Mucosa of descending colon (tissue), 3 donors: ENCODE measurements at places on chromosomes 12 and 14. TPM values are rescaled to one million over a fixed set of nuclear protein-coding genes. Genes with fewer than 3 reads are reported as not detected.

Gene SLC6A12
- not detected for total RNA-seq

DNA sequence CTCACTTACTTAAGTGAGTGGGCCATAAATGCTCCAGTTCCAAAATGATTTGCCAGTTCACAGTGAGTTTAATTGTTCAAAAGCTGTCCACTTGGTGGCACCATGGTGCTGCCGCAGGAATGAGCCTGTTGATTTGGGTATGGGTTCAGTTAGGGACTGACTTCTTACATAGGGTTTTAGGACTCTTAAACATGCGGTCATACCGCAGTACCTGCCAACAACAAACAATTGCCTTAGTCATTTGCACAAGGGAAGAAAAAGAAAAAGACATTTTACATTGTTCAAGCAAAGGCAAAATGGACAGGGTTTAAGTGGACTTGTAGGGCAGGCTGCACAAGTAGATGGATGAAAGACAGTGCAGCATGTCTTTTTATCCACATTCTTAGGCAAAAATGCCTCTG is 80.0 kb upstream of the DBX2 start:
- peak; percentile 55 for DNase-seq

- DNase-seq: peak; percentile 88
These were observed at the start of gene C12orf75 for GRCh38 chr12:105330283-105330930. TSS of gene C12orf75 (plus strand) at chr12:105330691. CDS start at chr12:105330892, 201 bp downstream.

DNA sequence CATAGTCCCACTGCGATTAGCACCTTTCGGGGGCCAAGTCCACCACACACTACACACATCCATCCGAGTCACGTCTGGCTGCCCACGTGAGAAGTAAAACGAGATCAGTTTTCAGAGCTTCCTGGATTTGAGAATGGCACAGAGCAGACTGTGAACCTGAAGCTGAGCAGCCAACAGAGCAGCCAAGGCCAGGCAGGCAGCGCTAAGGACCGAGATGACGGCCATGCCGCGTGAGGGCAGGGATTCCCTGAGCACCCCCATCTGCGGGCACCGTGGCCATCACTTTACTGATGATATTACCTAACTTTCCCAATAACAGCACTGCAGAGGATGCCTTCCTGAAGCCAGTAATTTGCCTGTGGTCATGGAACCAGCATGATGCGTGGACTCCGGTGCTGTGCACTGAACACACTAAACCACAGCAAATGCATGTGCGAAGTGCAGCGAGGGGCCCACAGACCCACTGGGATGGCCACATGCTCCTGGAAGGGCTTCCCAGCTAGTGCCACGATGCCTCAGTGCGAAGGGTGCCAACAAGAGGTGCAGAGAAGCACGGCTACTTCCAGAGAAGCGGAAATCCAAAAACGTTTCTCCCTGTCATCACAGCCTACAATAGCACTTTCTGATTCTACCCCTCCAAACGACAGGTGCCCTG is 56.0 kb downstream of the RNF34 start:
- no peak for DNase-seq

- no peak for DNase-seq
These were observed 246.3 kb upstream of the CLEC14A start for GRCh38 chr14:38502239-38502638.

Gene TMEM253
- 20.2 TPM for total RNA-seq

Gene STON2
- 20.7 TPM for total RNA-seq

Gene PLEKHH1
- total RNA-seq: 45.8 TPM

Gene BCL2L14
- 74.4 TPM for total RNA-seq

- DNase-seq: no peak
These were observed 16.6 kb downstream of the SMUG1 start for GRCh38 chr12:54172168-54172567.

- DNase-seq: no peak
These were observed 19.8 kb upstream of the UNC79 start for GRCh38 chr14:93410893-93411292.

GRCh38 chr12:23204933-23205778 is 580.2 kb downstream of the ETNK1 start:
- no peak for DNase-seq

DNA sequence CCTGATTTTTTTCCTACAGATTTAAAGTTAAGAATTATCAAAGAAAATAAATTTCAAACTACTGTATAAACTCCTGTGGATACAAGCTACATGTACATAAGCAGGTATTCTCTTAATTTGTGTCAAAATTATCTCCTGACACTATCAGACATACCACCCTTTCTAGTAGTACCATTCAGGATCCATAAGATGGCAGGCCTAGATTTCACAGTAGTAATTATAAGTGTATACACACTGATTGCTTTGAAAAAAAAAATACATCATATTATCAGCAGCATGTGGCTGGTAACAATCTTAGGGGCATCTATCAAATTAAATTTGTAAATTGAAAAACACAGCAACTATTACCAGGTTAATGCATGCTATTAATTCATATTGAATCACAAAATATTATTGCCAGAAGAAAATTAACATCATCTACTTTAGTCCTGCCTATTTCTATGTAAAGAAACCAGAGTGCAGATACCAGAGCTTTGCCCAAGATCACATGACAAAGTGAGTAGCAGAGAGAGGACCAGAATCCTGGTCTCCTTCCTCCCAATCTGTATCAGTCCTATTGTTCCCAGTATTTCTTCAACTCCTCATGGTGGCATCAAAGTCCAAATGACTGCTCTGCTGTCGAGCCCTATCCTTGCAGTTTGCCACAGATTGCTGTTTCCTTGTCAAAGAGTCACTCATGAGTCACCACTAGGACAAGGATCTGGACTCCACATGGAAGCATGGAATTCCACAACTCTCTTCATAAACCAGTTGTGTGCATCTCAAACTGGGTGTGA is 27.7 kb upstream of the CALM1 start:
- no peak for DNase-seq

- no peak for DNase-seq
These were observed 24.5 kb downstream of the SLC17A8 start for GRCh38 chr12:100381379-100381778.

Gene KRT4
- total RNA-seq: not detected

- no peak for DNase-seq
These were observed 158.8 kb downstream of the TMTC3 start for GRCh38 chr12:88300931-88301330.

DNA sequence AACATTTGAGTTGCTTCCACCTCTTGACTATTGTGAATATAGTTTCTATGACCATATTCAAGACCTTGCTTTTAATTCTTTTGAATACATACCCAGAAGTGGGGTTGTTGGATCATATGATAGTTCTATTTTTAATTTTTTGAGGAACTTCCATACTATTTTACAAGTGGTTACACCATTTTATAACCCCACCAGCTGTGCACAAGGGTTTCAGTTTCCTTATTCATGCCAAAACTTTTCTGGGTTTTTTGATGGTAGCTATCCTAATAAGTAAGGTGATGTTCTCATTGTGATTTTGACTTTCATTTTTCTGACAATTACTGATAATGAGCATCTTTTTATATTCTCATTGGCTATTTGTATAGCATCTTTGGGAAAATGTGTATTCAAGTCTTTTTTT is 109.4 kb upstream of the GARIN2 start:
- DNase-seq: no peak

- DNase-seq: no peak
These were observed 261.4 kb upstream of the TMTC1 start for GRCh38 chr12:30045171-30045570.

GRCh38 chr12:53205747-53206419 is 1.2 kb downstream of the ITGB7 start:
- no peak for DNase-seq

- no peak for DNase-seq
These were observed 354.0 kb downstream of the FLRT2 start for GRCh38 chr14:85883966-85884365.

Gene RBM25
- total RNA-seq: 66.0 TPM

- DNase-seq: no peak
These were observed 114.1 kb upstream of the PRMT8 start for GRCh38 chr12:3376779-3377455.

DNA sequence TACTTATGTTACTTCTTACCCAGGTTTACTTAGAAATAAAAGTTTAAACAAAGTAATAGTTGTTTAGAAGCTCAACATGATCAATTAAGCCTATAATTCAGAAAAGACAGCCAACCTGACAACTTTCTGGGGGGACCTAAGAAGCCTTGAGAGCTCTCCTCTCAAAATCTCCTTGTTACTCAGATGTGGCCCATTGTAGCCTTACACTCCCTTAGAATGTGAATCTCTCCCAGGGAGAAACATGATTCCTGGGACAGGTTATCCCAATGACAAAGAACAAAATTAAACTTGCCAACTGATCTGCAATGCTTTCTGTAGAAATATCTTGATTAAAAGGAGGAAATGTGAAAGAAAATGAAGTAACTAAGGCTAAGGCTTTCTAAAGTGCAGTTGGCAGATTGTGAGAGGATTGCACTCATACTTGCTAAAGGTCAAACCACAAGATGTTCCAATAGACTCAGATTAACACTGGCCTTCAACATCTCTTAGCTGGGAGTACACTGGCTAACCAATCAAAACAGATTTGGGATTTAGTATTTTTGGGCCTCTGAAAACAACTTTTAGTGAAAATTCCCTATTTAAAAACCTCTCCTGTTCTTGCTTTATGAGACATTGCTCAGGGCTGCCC is 72.3 kb upstream of the TMX1 start:
- DNase-seq: no peak

Gene CEBPE
- total RNA-seq: not detected

Gene STYK1
- 19.9 TPM for total RNA-seq

- DNase-seq: no peak
These were observed 232.4 kb downstream of the AKAP6 start for GRCh38 chr14:32561520-32561919.

DNA sequence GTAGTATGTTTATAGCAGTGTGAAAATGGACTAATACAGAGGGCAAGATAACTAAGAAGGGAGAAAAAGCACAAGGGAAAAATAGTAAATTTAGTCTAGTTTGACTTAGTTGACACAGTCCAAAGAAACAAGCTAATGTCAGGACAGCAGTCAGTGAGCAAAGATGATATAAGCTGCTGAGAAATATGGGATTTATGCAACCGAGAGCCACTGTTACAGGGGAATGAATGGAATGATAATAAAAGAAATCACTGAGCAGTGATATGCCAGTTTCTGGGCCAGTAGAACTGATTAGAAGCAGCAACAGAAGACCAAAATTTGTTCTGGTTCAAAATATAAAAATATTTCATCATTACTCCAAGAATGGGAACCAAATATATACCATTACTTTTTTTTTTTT is 60.1 kb downstream of the R3HDM2 start:
- no peak for DNase-seq

Gene FOXM1
- total RNA-seq: 6.3 TPM

DNA sequence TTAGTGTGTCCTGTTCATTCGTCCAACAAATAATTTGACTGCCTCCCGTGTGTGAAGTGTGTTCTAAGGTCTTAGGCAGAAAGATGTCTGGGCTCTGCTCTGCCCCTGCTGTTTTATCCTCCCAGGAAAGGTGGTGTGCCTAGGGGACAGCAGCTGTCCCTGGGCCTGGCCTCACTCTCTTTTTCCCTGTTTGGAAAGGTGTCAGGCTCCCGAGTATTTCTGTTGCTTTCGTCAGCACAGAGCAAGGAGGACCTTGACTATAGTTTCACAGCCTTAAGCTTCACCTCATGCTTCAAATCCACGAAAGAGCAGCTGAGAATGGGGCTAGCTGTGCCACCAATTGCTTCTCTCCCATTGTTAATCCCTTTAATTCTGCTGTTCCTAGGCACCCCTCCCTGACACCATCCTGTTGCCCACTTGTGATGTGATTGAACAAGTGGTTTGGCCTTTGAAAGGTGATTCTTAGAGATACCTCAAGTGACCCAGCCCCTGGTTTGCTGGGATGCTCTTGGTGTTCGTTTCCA is 54.2 kb downstream of the TGFB3 start:
- no peak for DNase-seq

Gene REP15
- 51.1 TPM for total RNA-seq

DNA sequence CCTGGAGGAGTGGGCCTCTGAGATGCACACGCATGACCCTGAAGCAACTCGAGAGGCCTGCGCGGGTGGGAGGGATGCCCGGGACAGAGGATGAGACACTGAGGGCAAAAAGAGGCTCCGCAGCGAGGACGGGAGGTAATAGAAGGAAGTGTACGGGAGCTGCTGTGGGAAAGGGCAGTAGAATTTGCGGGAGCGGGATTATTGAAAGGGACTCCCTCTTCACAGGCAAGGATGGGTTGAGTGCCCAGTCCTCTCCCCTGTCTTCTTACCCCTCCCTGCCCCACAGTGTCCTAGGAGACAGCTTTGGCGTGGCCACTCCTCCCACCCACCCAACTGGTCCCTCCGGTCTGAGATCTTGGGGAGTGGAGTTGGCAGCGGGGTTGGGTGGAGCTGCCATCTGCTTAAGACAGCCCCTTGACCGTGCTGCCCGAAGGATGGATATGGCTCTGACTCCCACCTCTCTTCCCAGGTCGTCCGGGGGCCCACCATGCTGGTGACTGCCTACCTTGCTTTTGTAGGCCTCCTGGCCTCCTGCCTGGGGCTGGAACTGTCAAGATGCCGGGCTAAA is 15.7 kb upstream of the ESPL1 start:
- peak; percentile 65 for DNase-seq

Gene TBX3
- total RNA-seq: 10.8 TPM

Gene CSRP2
- total RNA-seq: 2.5 TPM

DNA sequence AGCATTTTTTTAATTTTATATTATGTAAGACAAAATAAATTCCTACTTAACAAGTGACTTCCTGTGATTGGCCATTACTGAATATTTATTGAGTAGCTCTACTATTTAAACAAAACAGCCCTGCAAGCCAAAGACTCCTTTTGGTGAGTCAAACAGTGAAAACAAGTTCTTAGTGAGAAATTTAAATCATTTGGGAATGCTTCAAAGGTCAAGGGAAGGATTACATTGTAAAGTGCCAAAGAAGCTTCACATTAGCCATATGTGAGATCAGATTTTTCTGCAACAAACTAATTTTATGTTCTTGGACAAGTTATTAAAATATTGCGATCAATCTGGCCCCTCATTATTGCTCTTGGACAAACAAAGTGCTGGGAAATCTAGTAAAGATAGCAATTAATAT is 795.4 kb upstream of the MGAT4C start:
- no peak for DNase-seq

GRCh38 chr14:96177766-96178375 is 26.8 kb upstream of the BDKRB2 start:
- no peak for DNase-seq

Gene AGAP2
- total RNA-seq: 1.3 TPM
